GM12878 (cell line): ENCODE measurements at places on chromosomes 16 and 17.

- no peak for DNase-seq
These were observed 527 bp upstream of the CHAD start for GRCh38 chr17:50469208-50469605.

DNA sequence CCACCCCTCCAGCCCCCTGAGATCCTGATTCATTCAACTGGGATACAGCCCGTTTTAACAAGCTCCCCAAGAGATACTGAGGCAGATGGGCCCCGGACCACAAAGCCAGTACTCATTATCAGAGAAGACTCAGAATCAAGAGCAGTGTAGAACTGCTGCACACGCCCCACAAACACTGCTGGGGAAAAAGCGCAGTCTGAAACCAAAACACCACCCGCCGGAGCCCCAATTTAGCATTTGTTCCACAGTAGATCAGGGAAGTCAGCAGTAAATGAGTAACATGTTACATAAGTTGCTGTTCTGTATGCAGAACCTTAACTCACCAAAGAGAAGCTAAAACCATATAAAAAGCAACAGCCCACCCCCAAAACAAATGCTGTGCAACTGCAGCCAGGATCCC lies 123.6 kb downstream of the CDYL2 start:
- DNase-seq = no peak

- DNase-seq = no peak
These were observed 11.1 kb downstream of the HIC1 start for GRCh38 chr17:2065949-2066400.

DNA sequence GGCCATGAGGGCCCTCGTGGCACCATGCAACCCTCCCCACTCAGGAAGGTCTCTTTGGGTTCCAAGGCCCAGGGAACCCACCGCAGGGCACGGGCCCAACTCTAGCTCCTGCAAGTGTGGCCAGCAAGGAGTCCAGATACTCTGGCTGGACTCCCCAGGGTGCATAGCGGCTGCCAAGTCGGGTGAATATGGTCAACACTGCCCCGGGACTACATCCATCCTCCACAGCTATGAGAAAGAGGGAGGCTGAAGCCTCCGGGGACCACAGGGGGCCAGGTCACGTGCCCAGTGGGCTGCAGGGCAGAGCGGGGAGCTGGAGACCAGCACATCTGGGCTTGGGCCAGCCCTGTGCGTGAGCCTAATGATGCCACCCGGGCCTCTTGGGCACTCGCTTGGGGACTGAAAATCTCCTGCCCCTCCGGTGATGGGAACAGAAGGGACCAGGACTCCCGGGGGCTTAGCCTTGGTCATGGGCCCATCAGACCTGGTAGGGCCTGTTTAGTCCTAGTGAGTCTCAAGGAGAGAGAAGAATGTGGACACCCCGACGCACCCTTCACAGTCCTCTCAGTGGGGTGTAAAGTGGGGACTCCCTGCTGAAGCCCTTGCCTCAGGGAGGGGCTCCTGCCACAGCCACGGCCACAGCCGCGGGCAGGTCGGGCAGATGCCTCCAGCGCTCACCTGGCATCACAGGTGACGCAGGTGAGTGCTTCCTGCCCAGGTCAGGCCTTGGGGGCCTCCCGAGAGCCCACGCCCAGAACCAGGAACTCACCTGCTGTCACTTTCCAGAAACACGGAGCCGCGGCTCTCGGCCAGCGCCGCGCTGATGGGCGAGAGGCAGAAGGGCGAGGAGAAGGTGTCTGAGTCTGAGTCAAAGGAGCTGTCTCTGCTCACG lies 26.0 kb downstream of the TBC1D16 start:
- DNase-seq = no peak

GRCh38 chr16:73617738-73618137 lies 569.8 kb upstream of the ZFHX3 start:
- no peak for DNase-seq
